Lower leg skin (tissue), 4 donors: ENCODE measurements at places on chromosomes 16 and 17. TPM values are rescaled to one million over a fixed set of nuclear protein-coding genes. Genes with fewer than 3 reads are reported as not detected.

YBX2 gene
- total RNA-seq: 8.0 TPM

DNA sequence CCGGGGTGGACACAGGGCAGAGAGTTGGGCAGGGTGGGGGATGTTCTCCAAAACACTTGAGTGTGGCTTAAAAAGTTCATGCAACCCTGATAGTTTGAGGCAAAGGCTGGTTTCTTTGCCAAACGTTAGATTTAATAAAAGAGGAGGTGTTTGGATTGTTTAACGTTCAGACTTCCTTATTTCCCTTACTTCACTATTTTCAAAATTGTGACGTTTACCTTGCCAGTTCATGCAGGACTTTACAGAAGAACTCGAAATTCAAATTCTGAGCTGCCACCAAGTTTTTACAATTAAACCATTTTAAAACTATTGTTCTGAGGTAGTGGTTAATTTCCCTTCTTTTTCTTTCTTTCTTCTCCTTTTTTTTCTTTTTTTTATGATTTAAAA, 5.5 kb downstream of the SEC14L1 start:
- no peak for DNase-seq

SCNN1B gene
- 66.6 TPM for total RNA-seq

- no peak for DNase-seq
Observed at GRCh38 chr16:20610211-20610891, 34.2 kb upstream of the ACSM2B start.

MRPL12 gene
- total RNA-seq: 39.5 TPM

GRCh38 chr16:85616607-85617321, 3.6 kb downstream of the GSE1 start:
- no peak for DNase-seq

GRCh38 chr17:7004398-7005253, 7.8 kb upstream of the RNASEK start:
- no peak for DNase-seq

DNA sequence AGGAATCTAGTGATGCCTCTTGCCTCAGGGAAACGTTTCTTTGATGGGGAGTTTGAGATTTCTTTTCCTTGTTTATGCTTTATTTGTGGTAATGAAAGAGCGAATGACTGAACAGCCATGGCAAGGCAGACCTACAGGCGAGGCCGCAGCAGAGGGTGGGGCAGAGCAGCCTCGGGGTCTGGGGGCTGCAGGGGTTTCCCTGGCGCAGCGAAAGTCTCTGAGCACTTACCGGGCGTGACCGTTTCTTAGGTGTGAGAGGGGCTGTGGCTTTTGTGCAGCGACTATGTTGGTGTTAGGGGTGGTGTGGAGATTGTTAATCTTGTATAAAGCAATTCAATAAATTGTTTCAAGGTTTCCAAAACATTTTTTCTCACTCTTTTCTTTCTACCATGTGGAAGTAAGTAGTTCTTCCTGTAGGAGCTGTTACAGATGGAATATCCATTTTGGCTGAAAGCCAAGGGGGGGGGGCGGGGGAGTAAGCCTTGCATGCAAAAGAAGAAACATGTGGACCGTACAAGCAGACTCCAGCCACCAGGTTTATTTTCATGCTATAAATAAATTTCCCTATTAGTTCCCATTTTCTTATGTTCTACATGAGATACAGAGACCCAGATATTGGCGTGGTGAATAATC, 34.8 kb downstream of the UBN1 start:
- no peak for DNase-seq

DNA sequence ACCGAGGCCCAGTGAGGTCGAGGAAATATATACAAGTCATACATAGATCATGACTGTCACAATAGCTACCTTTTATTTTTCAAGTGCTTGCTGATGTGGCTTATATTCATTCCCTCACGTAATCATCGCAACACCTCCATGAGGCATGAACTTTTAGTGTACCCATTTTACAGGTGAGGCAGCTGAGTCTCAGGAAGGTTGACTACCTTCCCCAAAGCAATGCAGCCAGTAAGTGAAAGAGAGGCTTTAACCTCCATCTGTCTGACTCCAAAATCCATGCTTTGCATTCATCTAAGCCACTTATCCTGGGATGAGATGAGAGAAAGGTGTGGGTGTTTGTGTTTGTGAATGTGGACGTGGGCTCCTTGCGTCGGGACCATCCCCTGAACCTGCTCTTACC, 30.8 kb downstream of the CALB2 start:
- DNase-seq: no peak

GRCh38 chr16:47986031-47986430, 169.8 kb downstream of the ABCC12 start:
- no peak for DNase-seq

DNA sequence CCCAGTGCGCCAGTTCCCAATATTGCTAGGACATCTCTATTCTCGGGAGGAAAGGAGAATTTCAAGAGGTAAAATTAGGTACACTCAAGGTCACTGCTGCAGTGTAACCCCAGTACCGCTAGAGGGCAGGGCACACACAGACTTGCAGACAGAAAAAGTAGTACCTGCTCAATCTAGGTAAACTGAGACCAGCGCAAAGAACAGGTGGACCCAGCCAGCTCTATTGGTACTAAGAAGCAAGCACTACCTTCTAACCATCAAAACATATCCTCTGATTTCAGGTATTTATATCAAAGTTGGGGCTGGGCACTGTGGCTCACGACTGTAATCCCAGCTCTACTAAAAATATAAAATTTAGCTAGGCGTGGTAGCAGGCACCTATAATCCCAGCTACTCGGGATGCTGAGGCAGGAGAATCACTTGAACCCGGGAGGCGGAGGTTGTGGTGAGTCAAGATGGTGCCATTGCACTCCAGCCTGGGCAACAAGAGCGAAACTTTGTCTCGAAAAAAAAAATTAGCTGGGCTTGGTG, 3.6 kb upstream of the WDR81 start:
- DNase-seq: no peak

- DNase-seq: no peak
Observed at GRCh38 chr17:43914451-43914850, 7.1 kb upstream of the MPP2 start.

BTBD17 gene
- 0.22 TPM for total RNA-seq

ASGR2 gene
- total RNA-seq: 7.6 TPM

- DNase-seq: no peak
Observed at GRCh38 chr16:53768167-53768566, 64.2 kb downstream of the FTO start.

- no peak for DNase-seq
Observed at GRCh38 chr17:19725486-19725885, 9.1 kb upstream of the SLC47A2 start.

DNA sequence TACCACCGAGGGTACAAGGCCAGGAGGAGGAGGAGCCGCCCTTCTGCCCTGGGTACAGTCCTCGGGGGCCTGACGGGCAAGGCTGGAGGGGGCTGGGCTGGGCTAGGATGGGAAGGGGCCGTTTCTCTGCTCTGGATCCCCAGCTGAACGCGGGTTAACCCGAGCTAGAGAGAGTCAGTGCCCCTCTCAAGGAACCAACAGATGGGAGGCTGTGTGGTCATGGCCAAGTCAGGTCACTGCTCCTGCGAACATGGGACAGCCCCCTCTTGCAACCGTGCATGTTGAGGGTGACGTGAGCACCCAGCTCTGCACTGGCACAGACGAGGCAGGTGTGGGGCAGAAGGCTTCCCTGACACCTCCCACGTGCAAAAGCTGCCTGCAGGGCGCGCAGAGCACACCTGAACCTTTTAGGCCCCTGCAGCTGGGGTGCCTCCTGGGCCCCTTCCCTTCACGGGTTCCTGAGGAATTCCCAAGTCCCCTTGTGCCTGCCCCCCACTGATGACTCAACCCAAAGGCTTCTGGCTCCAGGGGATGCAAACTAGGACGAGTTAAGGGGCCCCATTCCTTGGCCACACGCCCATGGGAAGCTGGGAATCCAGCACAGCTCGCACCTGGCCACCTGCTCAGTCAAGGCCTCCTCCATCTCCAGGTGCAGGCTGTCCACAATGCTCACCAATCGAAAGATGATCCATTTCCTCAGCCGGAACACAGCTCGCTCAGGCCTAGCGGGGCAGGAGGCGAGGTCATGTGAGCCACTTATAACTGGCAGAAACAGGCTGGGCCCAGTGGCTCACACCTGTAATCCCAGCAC, 6.3 kb downstream of the MYBBP1A start:
- no peak for DNase-seq

PSMD12 gene
- total RNA-seq: 18.1 TPM

WSCD1 gene
- 2.7 TPM for total RNA-seq
